ENCODE measurements at places on chromosomes 4 and X. TPM values are rescaled to one million over a fixed set of nuclear protein-coding genes. Genes with fewer than 3 reads are reported as not detected.

DNA sequence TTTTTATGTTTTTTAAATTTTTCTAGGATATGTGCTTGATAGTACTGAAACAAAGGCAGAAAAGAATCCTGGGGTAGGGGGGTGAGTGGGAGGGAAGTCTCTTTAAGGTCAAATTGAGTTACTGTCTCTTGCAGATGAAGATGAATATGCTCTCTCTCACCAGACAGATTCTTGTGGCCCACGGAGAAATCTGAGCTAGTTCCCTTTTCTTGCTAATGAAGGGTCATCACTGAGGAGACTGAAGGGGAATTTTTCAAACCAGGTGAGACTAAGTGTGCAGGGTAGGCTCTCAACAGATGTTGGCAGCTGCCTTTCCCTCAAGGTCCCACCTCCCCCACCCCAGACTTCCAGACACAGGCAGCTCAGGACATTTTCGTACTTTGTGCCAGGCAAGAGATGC, 21.5 kb downstream of the FAM9C start:
- no peak for DNase-seq

DNA sequence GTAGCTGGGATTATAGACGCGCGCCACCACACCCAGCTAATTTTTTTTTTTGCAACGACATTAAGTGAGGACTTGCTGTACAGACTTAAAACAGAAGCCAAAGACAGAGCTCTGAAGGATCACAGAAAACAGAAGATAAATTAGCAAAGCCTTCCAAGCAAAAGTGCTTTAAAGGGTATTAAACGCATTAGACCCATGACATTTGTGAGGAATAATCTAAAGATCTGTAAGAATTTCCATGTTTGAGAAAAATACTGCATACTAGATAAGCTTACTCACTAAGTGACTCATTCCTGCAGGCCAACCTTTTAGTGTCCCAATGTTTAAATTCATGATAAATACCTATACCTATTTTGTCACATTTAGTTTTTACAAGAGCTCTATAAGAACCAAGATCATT, 27.4 kb downstream of the SMARCA1 start:
- DNase-seq: no peak

- no peak for DNase-seq
Measured at GRCh38 chr4:186943411-186943810, 219.8 kb upstream of the FAT1 start.

DNA sequence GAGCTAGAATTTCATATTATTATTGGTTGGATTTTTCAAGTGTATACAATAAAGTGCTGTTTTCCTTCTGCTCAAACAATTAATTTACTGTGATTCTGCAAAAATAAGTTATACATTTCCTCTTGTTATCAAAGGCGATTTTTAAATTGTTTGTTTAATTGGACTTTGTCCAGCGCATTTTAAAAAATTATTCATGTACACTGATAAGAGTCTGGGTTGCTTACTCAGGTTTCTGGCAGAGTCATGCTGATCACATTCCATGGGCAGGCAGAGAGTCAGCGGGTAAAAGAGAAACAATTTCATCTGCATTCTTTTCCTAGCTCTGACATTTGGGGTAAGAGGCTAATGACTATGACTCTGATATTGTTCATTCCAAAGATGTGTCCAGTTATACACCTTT, 8.9 kb downstream of the FAT4 start:
- no peak for DNase-seq

DNA sequence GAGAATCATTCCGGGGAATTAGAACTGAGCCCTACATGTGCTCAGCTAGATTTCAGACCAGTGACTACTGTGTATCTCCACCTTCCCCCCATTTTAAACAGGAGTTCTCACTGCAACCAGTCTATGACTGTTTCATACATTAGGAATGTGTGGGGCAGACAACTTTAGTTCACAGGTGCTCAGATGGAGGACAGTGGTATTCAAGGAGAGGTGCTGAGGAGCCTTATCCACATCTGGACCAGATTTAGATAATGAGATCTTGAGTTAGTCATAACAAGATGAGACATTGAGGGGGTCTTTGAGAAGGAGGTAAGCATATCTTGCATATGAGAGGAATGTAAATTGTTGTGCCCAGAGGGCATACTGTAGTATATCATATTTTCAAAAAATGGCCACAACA, 32.8 kb upstream of the RELL1 start:
- no peak for DNase-seq

DNA sequence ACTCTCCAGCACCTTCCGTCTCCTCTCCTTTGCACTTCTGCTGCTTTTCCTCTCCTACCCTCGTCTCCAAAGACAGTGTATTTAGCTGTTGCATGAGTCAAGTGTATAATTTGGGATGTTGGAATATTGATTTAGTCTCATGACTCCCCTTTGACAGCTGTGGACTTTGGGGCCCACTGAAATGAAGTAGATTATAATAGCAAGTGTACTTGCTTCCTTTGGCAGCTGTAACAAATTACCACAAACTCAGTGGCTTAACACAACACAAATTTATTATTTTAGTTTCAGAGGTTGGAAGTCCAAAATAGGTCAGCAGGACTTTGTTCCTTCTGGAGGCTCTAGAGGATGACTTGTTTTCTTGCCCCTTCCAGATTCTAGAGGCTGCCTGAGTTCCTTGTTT, 29.5 kb upstream of the MSL3 start:
- no peak for DNase-seq

Gene VCX
- not detected for total RNA-seq

DNA sequence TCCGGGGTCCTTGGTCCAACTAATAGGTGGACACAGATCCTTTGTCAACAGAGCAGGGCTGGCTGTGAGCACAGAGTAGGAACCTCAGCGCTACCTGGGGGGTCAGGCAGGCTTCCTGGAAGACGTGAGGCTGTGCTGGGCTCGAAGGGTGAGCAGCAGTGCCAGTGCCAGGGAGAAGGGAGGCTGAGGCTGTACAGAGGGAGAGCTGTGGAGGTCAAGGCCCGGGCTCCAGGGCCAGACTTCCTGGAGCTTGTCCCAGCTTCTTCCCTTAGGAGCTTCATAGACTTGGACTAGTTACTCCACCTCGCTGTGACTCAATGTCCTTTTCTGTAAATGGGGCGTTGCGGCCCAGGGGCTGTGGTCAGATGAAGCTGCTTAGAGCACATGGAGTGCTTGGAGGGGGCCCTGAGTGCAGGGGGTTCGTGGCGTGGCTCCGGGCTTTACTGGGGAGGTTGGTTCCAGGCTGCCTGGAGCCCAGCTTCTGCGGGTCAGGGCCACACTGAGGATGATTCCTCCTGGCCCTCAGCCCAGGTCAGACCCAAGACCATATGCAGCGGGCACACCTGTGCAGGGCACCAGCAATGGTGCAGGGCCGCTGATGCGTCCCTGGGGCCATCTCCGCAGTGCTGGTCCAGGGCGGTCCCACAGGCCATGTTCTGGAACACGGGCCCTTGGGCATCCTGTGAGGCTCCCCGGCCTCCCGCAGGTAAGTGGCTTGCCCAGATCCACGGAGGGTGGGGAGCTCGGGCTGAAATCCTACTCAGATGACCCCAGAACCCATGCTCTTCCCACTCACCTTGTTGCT, 98.1 kb downstream of the DCTD start:
- DNase-seq: no peak

Measured in CD4-positive, alpha-beta memory T cell (primary cell).